ENCODE measurements at places on chromosomes 2 and 18.

GRCh38 chr2:196884368-196884767 lies 42.1 kb downstream of the PGAP1 start:
- DNase-seq: no peak

GRCh38 chr18:68940039-68940438 lies 142.2 kb downstream of the CCDC102B start:
- no peak for DNase-seq

DNA sequence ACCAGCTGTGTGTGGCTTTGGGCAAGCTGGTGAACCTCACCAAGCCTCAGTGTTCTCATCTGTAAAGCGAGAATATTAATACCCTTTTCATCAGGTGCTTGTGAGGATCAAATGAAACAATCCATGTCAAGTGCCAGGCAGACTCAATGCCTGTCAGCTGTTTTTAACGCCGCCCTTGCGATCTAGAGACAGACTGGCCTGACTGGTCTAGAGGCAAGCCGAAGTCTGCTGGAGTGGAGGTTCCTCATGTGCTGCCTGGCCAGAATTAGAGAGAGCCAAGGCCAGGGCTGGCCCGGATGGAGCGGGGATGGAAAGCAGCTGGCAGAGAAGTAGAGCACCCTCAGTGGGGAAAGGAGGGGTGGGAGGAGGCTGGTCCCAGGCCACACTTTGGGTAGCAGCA lies 74.5 kb upstream of the B3GNT7 start:
- DNase-seq: peak; percentile 35

DNA sequence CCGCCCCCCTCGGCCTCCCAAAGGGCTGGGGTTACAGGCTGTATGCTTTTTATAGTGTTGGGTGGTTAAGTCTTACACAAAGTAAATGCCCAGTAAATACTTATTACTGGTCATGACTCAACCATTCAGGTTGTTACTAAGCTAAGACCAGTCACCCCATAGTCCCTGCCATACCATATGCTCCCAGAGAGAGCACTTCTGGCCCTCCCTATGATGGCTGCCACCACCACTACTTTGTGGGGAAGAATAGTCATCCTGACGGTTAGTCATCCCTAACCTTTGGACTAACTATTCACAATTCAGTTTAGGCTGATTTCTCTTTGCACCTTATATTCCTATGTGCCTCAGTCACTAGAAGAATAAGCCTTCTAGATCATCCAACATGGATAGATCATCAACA lies 42.0 kb upstream of the MSH2 start:
- DNase-seq: no peak

DNA sequence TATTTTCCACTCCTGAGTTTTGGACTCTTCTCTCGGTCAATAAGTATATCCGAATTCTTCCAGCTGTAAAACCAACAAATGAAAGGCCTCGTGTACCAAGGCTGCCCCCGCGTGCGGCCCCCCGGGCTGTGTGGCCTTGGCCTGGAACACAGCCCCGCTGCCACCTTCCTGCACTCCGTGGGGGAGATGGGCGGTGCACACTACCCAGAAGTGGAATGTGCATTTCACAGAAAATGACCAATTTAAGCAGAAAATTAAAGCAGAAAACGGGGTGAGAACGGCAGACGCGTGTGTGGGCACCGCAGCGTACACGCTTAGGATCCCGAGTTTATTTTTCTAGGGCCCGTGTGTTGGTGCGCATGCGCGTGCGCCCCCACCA lies 34.4 kb upstream of the ZNF516 start:
- DNase-seq: no peak

GRCh38 chr2:119431155-119431975 lies at the start of gene TMEM37:
Gene TMEM37 (plus strand): TSS chr2:119431854. CDS start chr2:119431904, 50 bp downstream.
- peak; percentile 40 for DNase-seq

DNA sequence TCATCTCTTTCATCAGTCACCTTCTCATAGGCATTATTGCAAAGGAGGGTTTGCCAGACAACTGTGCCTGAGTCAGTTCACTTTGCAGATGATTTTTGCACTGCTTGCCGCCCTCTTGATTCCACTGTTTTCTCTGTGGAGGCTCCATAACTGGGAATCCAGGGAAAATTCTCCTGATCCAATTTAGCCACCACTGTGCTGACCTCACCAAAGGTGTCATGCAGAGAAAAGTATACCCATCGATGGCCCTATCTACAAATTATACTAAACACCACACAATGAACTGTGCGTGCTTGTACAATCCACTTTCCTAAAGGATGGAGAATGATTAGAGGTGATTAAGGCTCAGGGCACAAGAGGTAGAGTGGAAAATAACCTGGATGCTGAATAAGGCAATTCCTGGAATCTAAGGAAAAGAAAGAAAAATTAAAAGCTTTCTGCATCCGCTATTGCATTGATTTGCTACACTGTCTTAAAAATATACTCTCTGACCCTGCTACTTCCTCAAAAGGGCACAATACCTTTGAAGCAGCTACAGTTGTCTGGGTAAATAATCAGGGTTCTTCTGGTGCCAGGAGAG lies 409.4 kb downstream of the RIT2 start:
- no peak for DNase-seq

GRCh38 chr2:14428056-14428455 lies 204.5 kb upstream of the LRATD1 start:
- DNase-seq: no peak

- peak; percentile 73 for DNase-seq
Observed at GRCh38 chr2:101831351-101831865, 133.9 kb downstream of the MAP4K4 start.

- no peak for DNase-seq
Observed at GRCh38 chr2:213162516-213163118, 11.2 kb upstream of the IKZF2 start.

DNA sequence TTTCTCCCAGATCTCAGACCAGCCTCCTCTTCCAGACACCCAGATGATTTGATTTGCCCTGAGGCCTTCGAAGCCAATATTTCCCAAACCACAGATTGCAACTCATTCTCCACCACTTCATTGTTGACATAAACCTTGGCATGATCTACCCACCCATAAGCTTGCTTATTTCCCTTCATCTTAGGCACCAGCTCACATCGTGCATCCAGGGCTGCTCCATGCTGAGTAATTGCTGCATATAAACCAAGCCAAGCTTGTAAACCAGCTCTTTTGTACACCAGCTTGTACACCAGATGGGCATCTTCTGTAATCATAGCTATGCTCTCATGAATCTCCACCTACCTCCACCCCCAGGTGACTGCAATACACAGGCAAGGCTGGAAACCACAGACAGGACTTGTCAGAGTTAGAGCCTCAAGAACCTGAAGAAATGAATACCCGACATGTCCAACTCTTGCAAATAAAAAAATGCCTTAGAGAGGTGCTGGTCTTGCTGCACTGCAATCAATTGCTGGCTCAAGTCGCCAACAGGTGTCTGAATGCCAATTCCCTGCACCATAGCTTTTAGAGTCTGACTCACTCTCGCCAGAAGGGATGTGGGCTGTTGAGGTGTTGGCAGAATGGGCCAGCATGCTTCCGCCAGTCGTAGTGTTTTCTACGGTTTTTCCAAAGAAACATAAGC lies 31.5 kb downstream of the TRABD2A start:
- DNase-seq: no peak

- no peak for DNase-seq
Observed at GRCh38 chr2:150296770-150297546, 190.5 kb downstream of the RND3 start.

GRCh38 chr2:8416849-8417832 lies 264.7 kb upstream of the ID2 start:
- DNase-seq: no peak

GRCh38 chr2:205169464-205169863 lies 512.8 kb upstream of the NRP2 start:
- no peak for DNase-seq

DNA sequence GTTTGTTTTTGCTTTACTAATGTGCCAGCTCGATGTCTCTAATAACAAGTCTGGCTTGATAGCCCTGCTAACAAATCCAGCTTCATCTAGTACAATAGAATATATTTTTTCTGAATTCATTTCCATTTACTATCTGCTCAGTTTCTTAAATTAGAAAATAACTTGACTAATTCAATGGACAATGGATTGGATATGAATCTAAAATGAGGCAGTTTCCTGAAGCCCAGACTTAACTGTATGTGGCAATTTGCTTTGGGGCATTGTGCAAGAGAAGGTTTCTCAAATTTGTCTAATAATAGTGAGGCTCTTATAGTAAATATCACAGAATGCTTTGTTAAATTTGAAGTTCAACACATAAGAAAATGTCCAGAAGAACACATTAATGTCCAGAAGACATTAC lies 25.8 kb downstream of the CALCRL start:
- peak; percentile 39 for DNase-seq

DNA sequence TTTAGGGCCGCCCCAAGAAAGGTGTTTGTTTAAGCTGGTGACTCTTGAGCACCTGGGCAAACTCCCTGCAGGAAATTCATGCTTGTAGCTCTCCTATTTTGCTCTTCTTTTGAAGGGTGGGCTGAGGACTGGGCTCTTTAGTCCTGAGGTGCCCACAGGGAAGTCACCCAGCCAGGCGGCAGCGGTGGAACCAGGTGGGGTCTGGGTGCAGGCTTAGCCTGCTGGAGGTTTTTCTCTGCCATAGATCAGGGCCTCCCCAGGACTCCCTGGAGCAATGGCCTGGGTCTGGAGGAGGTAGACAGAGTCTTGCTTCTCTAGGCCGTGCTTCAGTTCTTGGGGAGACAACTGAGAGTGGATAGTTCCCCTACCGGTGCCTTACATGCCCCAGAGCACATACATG lies 99.9 kb downstream of the CLIP4 start:
- DNase-seq: no peak

DNA sequence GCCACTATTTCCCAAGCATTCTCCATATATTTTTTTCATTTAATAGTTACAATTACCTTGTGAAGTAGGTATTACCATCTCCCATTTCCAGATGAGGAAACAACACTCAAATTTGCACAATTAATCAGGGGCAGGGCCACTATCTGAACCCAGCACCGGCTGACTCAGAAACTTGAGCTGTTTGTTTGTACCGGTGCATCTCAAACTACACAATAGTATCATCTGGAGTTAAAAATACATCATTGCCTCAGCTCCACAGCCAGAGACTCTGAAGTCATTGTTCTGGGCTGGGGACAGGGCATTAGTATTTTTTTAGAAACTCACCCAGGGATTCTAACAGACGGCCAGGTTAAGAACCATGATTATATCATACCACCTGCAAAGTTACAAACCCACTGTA lies 55.9 kb downstream of the CDCA7 start:
- no peak for DNase-seq

GRCh38 chr2:62845256-62845655 lies 139.7 kb downstream of the EHBP1 start:
- DNase-seq: no peak

DNA sequence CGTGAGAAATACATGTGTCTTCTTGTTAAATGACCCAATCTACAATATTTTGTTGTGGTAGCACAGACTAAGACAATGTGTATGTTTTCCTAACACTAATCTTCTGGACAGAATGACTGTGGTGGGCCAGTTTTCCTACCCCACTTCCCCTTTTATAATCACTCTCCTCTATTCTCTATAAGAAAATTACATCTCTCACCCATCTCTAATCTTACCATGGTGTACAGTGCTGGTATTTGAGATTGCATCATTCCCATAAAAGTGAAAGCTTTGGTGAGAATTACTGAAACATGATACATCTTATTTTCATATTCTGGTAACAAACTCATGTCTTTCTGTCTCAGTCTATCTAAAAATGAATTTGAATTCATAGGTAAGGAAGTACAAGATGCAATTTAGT lies 40.5 kb downstream of the CAVIN2 start:
- no peak for DNase-seq

DNA sequence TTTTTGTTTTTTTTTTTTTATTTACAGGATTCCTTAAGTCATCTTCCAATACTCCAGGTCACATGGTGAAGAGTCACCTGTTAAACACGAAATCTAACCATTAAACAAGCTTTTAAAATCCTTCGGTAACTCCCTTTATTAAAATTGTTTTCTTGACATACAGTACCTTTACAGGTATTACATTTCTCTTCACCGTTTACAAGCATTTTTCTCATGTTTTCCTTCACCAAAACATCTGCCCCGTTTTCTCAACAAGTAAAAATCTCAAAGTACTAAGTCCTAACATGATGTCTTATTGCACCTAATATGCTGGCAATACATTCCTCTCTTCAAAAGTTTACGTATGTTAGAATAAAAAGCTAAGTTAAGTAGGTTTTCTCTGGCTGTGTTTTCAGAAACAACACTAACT lies 1.1 kb downstream of the PUM2 start:
- DNase-seq: no peak

DNA sequence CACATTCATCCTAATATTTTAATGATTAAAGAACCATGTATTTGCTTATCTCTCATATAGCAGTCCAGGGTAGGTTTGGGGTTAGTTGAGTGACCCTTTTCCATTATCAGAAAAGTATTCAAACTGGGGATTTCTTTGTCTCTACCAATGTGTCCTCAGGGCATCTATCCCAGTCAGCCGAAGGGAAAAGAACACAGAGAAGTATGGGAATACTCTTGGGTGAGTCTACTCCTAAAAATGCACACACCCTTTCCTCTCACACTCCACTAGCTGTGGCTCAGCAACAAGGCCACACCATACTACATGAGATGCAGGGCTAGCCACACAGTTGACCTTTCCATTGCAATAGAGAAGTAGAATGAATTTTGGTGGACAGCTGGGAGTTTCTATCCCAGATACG lies 114.3 kb downstream of the NXPH2 start:
- DNase-seq: no peak

GRCh38 chr18:7457262-7457661 lies 109.9 kb upstream of the PTPRM start:
- DNase-seq: no peak

DNA sequence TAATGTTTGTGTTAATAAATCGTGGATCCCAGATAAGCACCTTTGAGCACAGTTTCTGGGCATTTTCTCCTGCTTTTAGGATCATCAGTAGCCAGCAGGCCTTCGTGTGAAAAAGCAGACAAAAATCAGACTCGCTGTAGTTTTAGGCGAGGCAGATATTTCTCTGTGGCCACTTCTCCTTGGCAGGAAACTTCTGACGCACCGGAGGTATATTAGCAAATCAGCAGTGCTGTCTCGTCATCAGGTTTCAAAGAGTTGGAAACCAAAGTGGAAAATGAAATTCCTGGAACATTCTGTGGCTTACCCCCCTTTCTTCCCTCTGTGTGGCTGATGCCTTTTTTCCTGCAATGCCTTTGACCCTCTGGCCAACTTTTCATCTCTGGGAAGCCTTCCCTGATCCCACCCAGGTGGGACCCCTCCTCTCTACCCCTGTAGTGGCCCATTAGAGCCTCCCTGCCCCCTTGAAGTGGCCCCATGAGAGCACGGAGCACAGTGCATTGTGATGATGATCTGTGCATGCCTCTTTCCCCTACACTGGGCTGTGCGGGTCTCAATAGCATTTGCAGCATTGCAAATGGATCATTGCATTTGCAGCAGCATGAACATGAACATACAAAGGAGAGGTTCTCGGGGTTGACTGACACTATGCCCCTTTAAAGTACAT lies 93.3 kb downstream of the RNF144A start:
- DNase-seq: no peak

- DNase-seq: no peak
Observed at GRCh38 chr2:24825883-24826772, 32.9 kb downstream of the CENPO start.
